ENCODE measurements at places on chromosomes 6 and 20. TPM values are rescaled to one million over a fixed set of nuclear protein-coding genes. Genes with fewer than 3 reads are reported as not detected.

The OR2B6 gene
- not detected for total RNA-seq

The NRSN1 gene
- total RNA-seq: not detected

The KIAA1586 gene
- 12.9 TPM for total RNA-seq

The DDO gene
- not detected for total RNA-seq

The BLTP3A gene
- total RNA-seq: 12.0 TPM

The GDAP1L1 gene
- total RNA-seq: not detected

The FOXC1 gene
- total RNA-seq: not detected

The VWA7 gene
- 3.9 TPM for total RNA-seq

The RIMS1 gene
- total RNA-seq: not detected

The BEND6 gene
- not detected for total RNA-seq

The MUC22 gene
- not detected for total RNA-seq

The TRIM31 gene
- total RNA-seq: not detected

The GFOD1 gene
- total RNA-seq: 2.4 TPM

The SCAND1 gene
- total RNA-seq: 53.8 TPM

The FOXF2 gene
- not detected for total RNA-seq

The TASP1 gene
- 9.8 TPM for total RNA-seq

The GPR63 gene
- 2.1 TPM for total RNA-seq

The EMILIN3 gene
- not detected for total RNA-seq

The PCK1 gene
- total RNA-seq: not detected

The HMGN3 gene
- 49.5 TPM for total RNA-seq

The RIPPLY2 gene
- not detected for total RNA-seq

The C6orf15 gene
- total RNA-seq: not detected

The MICA gene
- 8.9 TPM for total RNA-seq

The RIPOR3 gene
- not detected for total RNA-seq

The TFAP2D gene
- not detected for total RNA-seq

The KCNK16 gene
- not detected for total RNA-seq

The GNAS-AS1 gene
- 1.7 TPM for total RNA-seq

The WFDC12 gene
- not detected for total RNA-seq

The NOX3 gene
- total RNA-seq: not detected

The ANKRD66 gene
- total RNA-seq: not detected

The LST1 gene
- 71.0 TPM for total RNA-seq

The ENPP4 gene
- 5.1 TPM for total RNA-seq

Measured in activated naive CD4-positive, alpha-beta T cell treated with anti-CD3 and anti-CD28 coated beads, Interleukin-2, amount 10 ng/mL, durations not matched to agents 5 hours and 36 hours (primary cell).